Stimulated activated CD4-positive, alpha-beta T cell treated with anti-CD3 and anti-CD28 coated beads, Interleukin-4, amount 100 ng/mL, for 48 hours (primary cell): ENCODE measurements at places on chromosomes 16 and 17.
A peak's percentile ranks its signal among the peaks of the same experiment; 100 is the strongest.

GRCh38 chr17:79977708-79978547 lies 57.7 kb downstream of the TBC1D16 start:
- no peak for DNase-seq

DNA sequence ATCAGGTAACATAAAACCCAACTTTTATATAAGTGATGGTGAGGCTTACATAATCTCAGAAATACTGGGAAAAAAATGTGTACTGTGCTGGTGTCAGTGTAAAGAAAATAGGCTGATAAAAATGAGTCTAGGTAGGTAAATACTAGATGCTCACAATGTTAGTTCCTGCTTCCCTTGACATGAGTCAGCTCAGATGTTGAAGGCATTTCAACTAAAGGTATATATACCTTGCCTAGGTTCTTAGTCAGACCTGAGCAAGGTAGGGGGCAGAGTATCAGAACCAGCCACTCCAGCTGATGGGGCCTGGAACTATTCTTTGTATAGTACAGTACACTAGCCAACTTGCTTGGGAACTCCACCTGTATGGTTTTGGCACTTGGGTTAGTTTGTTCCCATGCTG lies 51.0 kb upstream of the CA10 start:
- DNase-seq: no peak

DNA sequence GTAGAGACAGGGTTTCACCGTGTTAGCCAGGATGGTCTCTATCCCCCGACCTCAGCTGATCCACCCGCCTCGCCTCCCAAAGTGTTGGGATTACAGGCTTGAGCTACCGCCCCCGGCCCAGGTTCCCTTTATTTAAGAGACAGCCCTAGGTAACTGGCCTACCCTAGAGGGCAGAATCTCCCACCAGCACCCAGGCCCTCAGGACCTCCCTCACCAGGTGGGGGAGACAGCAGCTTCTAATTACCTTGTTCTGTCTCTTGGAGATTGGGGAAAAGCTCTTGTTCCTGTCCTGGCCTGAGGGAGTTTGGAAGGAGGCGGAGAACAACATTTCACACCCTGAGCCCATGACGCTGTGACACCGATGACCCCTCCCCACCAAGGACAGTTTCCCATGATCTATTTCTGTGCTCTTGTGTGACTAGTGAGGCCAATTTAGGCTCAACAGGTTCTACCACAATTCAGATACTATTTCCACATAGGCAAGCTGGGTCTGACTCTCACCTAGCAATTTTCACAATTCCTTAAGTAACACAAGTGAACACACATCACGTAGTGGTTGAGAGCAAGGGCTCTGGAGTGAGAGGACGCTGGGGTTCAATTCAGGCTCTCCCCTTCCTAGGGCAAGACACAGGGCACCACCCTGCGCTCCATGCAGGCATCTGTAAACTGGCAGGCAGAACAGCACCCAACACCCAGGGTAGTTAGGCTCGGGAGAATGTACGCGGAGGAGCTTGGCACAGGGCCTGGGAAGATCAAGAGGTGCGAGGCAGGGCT lies 20.4 kb downstream of the HDAC5 start:
- no peak for DNase-seq

GRCh38 chr16:31344712-31345111 lies 10.3 kb upstream of the ITGAX start:
- DNase-seq: no peak

GRCh38 chr17:79794659-79795511 lies 2.0 kb downstream of the CBX8 start:
- no peak for DNase-seq

- no peak for DNase-seq
These were observed 11.7 kb downstream of the ZG16B start for GRCh38 chr16:2841606-2842339.

- DNase-seq: no peak
These were observed 452.6 kb upstream of the CDH11 start for GRCh38 chr16:65574326-65574966.

GRCh38 chr17:3894911-3895343 lies 2.1 kb upstream of the CAMKK1 start:
- no peak for DNase-seq

GRCh38 chr17:83084621-83085056 lies 5.2 kb downstream of the METRNL start:
- DNase-seq: no peak

GRCh38 chr17:2792366-2793169 lies 3.7 kb upstream of the RAP1GAP2 start:
- DNase-seq: peak; percentile 32

- no peak for DNase-seq
These were observed 7.1 kb downstream of the GCGR start for GRCh38 chr17:81810892-81811704.

GRCh38 chr16:90057738-90058173 lies 19.4 kb downstream of the PRDM7 start:
- no peak for DNase-seq

GRCh38 chr17:12287953-12288352 lies 267.3 kb downstream of the MAP2K4 start:
- DNase-seq: no peak

- DNase-seq: no peak
These were observed 193.9 kb downstream of the IRF8 start for GRCh38 chr16:86092586-86093480.

DNA sequence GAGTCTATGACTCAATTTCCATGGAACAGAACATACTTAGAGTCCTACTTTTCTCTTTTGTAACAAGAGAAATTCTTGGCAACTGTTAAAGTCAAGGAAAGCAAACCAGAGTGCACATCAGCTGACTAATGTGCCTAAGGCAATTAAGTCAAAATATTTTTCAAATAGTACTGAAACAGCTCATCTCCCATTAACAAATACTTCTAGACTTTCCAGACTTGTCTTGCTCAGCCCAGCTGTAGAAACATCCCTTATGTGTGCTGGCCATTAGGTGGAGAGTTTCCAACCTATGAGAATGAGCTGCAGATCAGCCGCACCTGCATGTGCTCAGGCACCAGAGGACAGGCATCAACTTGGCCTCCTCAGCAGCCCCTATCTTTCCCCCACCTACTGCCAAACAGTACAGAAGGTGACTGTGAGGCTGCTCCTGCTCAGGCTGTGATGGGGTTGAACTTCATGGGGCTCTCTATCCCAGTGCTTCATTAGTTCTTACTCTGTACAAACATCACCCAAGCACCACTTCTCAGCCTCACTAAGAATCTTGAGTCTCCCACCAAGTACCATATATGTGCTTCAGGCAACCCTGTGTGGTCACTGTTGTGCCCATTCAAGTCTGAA lies 32.2 kb downstream of the TEX2 start:
- no peak for DNase-seq

- DNase-seq: no peak
These were observed 22.2 kb upstream of the TOX3 start for GRCh38 chr16:52568983-52569690.

- no peak for DNase-seq
These were observed 8.8 kb downstream of the CENPX start for GRCh38 chr17:82013772-82014321.

- DNase-seq: no peak
These were observed 832 bp upstream of the ADAP2 start for GRCh38 chr17:30920683-30921543.
